ENCODE measurements at places on chromosomes 4 and X. TPM values are rescaled to one million over a fixed set of nuclear protein-coding genes. Genes with fewer than 3 reads are reported as not detected.

DNA sequence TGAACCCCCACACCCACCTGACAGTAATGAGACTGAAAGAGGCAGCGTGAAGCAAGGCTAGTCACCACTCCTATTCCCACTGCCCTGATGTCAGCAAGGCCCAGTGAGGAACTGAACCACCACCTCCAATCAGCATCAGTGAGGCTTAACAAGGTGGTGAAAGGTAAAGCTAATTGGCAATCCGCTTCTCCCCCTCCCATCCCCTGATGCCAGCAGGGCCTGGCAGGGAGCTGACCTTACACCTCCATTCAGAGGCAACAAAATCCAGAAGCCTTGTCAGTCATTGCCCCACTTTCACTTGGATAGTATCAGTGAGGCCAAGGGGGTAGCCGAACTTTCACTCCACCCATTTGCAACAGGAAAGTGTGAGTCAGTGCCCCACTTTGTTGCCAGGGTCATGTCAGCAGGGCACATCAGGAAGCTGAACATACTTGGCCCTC lies 60.8 kb downstream of the AWAT2 start:
- no peaks in the 10 kb centered on the region for H3K27me3 ChIP-seq
- H3K36me3 ChIP-seq, result no peaks in the 10 kb centered on the region
- H3K4me3 ChIP-seq, result no peak overlapping the region
- no peaks in the 10 kb centered on the region for H3K4me1 ChIP-seq
- DNase-seq, result no peak

- H3K27me3 ChIP-seq, result no peaks in the 10 kb centered on the region
- DNase-seq, result no peak
- no peaks in the 10 kb centered on the region for H3K36me3 ChIP-seq
- H3K4me1 ChIP-seq, result no peaks in the 10 kb centered on the region
- no peak overlapping the region for H3K27ac ChIP-seq
These were observed 289.6 kb downstream of the CXXC4 start for GRCh38 chr4:104205116-104205515.

DNA sequence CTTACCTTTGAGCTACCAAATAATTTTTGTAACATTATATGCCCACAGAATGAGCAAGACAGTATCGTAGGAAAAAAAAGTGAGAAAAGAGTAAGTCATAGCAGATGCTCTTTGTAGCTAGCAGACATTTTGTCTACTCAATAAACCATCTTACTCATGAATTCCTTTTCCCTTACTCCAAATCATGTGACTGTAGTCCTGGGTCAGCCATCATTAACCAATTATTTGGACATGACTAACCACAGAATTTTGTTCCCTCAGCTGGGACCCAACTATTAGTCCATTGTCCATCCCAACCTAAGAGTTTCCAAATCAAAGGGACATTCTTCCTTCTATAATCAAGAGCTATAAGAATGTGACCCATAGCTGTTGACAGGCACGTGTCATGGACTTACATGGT lies 11.4 kb downstream of the UBE2D3 start:
- no peak for DNase-seq
- H3K4me3 ChIP-seq, result no peak overlapping the region
- peaks cover 55% of the 10 kb centered on the region for H3K4me1 ChIP-seq
- H3K36me3 ChIP-seq, result no peaks in the 10 kb centered on the region
- no peaks in the 10 kb centered on the region for H3K27me3 ChIP-seq

GRCh38 chr4:102447413-102447812 lies 53.7 kb upstream of the NFKB1 start:
- H3K4me3 ChIP-seq, result no peak overlapping the region
- H3K36me3 ChIP-seq, result no peaks in the 10 kb centered on the region
- H3K27me3 ChIP-seq, result no peaks in the 10 kb centered on the region
- DNase-seq, result no peak
- H3K4me1 ChIP-seq, result peaks cover 10% of the 10 kb centered on the region

The SMIM10 gene
- 2.1 TPM for total RNA-seq

The SHROOM4 gene
- 7.9 TPM for total RNA-seq

The PCDH11X gene
- total RNA-seq, result 22.6 TPM

The GLOD5 gene
- not detected for total RNA-seq
